Vagina (tissue), 2 donors: ENCODE measurements at places on chromosomes 12 and 14. TPM values are rescaled to one million over a fixed set of nuclear protein-coding genes. Genes with fewer than 3 reads are reported as not detected.

- no peaks in the 10 kb centered on the region for H3K36me3 ChIP-seq
- no peak overlapping the region for H3K4me3 ChIP-seq
- H3K27me3 ChIP-seq = no peaks in the 10 kb centered on the region
- H3K4me1 ChIP-seq = peaks cover 24% of the 10 kb centered on the region
These were observed 65.1 kb upstream of the NCOR2 start for GRCh38 chr12:124632519-124632984.

Gene MUCL1
- not detected for total RNA-seq

GRCh38 chr12:113063396-113064350 is 7.1 kb downstream of the DTX1 start:
- no peaks in the 10 kb centered on the region for H3K27me3 ChIP-seq
- no peaks in the 10 kb centered on the region for H3K4me1 ChIP-seq
- H3K36me3 ChIP-seq = no peaks in the 10 kb centered on the region
- no peak overlapping the region for H3K4me3 ChIP-seq
- H3K27ac ChIP-seq = no peak overlapping the region

GRCh38 chr14:54685286-54685845 is 118.4 kb downstream of the SAMD4A start:
- H3K36me3 ChIP-seq = no peaks in the 10 kb centered on the region
- no peak overlapping the region for H3K4me3 ChIP-seq
- peak overlapping the region; percentile 92 for H3K27ac ChIP-seq
- H3K27me3 ChIP-seq = no peaks in the 10 kb centered on the region

Gene LRP1
- total RNA-seq = 477 TPM

- DNase-seq = no peak
- no peaks in the 10 kb centered on the region for H3K36me3 ChIP-seq
- no peak overlapping the region for H3K27ac ChIP-seq
- no peaks in the 10 kb centered on the region for H3K27me3 ChIP-seq
- H3K4me1 ChIP-seq = no peaks in the 10 kb centered on the region
These were observed 250.5 kb downstream of the DPF3 start for GRCh38 chr14:72643317-72643801.

DNA sequence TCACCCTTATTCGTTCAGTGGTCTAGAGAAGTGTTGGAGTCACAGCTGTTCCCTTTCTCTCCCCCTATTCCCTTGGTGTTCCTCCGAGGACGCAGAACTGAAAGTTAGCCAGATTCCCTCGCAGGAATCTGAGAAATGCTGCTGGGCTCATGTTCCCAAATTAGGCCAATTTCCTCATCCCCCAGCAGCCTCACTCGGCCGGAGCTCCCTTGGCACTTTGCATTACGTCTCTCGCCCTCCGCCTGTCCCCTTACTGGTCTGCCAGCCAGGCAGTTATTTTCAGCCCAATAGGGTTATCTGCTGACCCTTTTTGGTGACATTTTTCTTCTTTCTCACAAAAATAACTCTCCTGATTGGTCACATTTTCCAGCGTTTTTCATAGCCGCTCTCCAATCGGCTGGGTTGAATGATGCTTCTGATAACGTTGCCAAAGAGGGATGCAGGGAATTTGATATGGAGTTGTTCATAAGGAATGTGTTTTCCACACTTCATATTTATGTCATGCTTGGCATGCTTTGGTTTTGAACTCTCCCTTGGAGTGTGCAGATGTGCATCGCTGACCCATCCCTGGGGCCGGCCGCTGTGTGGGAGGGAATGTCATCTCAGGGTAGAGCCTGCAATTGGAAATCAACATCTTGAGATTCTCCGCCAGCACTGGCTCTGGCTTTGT is 9.9 kb downstream of the IFT43 start:
- H3K4me3 ChIP-seq = no peak overlapping the region
- no peaks in the 10 kb centered on the region for H3K36me3 ChIP-seq
- H3K27ac ChIP-seq = peak overlapping the region; percentile 72
- peak; percentile 87 for DNase-seq

DNA sequence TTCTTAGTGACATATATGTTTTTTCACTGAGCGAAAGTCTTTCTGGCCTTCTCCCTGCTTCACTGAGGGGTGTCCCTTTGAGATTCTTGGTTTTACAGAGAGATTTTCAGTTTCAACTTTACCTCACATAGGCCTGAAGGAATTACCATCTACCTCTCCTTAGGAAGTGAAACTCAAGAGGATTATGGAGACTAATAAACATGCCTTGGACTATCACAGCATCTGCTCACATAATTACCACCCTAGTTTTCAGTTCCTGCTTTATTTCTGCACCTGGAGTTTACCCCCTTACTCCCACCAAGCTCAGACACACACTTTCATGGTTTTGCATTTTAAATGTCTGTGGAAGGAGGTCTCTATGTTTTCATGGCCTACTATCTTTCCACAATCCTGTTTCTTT is 118.3 kb upstream of the SCAF11 start:
- no peaks in the 10 kb centered on the region for H3K36me3 ChIP-seq
- no peak for DNase-seq
- H3K27me3 ChIP-seq = no peaks in the 10 kb centered on the region
- no peak overlapping the region for H3K27ac ChIP-seq

DNA sequence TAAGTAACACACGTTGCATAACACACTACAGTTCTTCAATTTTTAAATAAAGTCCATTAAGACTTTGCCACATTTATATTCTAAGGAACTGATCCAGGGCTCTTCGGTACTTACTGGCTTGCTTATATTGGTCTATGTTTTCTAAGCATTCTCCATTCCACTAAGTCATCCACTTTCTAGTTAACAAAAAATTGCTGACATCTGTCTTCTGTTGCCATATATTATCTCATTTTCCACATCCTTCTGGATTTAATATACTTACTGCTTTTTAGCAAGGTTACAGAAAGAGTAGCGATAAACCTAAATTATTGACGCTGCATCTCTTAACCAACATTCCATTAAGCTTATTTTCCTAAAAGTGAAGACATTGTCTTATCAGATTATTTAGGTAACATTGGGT is 238.4 kb upstream of the LRIG3 start:
- H3K27me3 ChIP-seq = no peaks in the 10 kb centered on the region
- no peaks in the 10 kb centered on the region for H3K36me3 ChIP-seq
- no peak overlapping the region for H3K27ac ChIP-seq

- no peaks in the 10 kb centered on the region for H3K36me3 ChIP-seq
- H3K4me3 ChIP-seq = no peak overlapping the region
- H3K27ac ChIP-seq = peak overlapping the region; percentile 87
- no peaks in the 10 kb centered on the region for H3K27me3 ChIP-seq
- no peak for DNase-seq
These were observed 41.6 kb downstream of the DAD1 start for GRCh38 chr14:22547313-22547947.

Gene HOXC4
- total RNA-seq = 1.2 TPM

DNA sequence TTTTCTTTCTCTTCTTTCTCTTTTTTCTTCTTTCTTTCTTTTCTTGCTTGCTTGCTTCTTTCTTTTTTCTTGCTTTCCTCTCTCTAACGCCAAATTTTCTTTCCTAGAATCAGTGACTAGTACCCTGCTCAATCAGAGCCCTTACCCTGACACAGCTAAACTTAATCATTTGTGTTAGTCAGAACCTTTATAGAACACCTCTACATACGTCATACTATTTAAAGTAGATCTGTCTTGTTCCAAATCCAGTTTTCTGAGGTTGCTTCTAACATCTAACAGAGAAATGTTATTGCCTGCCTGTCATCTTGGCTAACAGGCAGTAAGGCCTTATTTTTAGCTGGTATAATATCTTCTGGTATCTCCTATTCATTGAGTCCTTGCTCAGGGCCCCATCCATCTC is 65.5 kb upstream of the MYF6 start:
- no peak overlapping the region for H3K27ac ChIP-seq
- DNase-seq = no peak
- H3K36me3 ChIP-seq = no peaks in the 10 kb centered on the region
- no peaks in the 10 kb centered on the region for H3K4me1 ChIP-seq

DNA sequence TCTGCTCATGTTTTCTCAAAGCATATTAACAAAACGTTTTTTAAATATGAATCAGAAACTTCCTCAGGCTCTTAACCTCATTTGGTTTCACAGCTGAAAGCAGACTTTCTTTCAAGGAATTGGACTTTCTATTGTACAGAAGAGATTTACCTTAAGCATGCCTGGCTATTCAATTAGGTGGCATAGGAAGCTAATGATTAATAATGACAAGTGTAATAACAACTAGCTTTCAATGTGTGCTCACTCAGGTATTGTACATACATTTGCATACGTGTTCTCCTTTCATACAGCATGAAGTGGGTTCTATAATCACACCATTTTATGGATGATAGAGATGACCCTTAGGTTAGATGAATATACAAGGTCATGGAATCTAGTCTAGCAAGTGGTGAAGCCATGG is 115.7 kb downstream of the ANO6 start:
- no peaks in the 10 kb centered on the region for H3K4me1 ChIP-seq
- H3K27me3 ChIP-seq = no peaks in the 10 kb centered on the region
- no peak overlapping the region for H3K27ac ChIP-seq
- H3K36me3 ChIP-seq = no peaks in the 10 kb centered on the region
- no peak for DNase-seq
- no peak overlapping the region for H3K4me3 ChIP-seq

DNA sequence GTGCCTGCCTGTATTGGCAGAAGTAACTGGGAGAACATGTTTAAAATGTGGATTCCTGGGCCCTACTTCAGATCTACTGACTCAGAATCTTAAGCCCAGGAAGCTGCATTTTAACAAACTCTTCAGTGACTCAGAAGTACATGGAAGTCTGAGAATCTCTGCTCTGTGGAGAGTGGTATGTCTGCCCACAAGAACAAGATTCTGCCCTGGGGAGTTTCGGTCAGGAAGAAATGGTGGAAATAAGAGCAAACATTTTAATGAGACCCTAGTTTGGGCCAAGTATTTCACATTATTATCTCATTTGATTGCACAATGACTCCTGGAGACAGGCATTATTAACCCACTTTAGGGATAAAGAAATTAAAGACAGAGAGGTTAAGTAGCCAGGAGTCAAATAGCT is 8.2 kb downstream of the ALDH1L2 start:
- DNase-seq = no peak
- H3K36me3 ChIP-seq = no peaks in the 10 kb centered on the region

GRCh38 chr14:103619057-103619456 is 10.0 kb upstream of the KLC1 start:
- no peaks in the 10 kb centered on the region for H3K36me3 ChIP-seq
- no peak overlapping the region for H3K27ac ChIP-seq
- H3K4me3 ChIP-seq = no peak overlapping the region
- no peak for DNase-seq

DNA sequence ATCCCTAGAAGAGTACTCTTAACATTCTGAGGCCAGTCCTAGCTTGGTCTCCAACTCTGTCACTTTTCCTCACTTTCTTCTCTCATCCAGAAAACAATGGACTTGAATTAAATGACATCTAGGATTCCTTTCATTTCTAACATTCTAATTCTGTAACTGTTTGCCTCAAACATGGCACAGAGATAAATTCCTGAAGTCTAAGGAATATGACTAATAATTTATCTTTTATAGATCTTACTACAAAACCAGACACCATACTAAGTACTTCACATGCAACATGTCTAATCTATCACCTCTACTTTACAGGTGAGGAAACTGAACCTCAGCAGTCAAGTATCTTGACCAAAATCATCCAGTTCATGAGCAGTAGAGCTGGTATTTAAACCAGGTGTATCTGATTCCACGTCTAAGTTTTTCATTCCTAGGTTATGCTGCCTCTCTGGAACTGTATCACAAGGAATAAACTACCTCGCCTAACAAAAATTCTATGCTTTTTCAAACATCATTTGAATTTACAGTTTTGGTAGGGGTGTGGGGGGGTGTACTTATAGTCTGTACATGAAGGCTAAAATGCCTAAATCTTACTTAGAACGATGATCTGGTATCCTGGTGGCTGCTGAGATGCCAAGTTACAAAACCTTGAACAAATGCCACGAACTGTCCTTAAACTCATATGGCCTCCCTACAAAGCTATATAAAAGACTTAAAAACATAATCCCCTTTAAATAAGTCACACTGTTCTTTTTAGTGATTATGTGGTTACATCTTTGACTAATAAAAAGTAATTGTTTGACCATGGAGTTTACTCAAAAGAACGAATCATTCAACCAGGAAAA is 41.6 kb downstream of the ATXN2 start:
- H3K4me3 ChIP-seq = no peak overlapping the region
- no peaks in the 10 kb centered on the region for H3K36me3 ChIP-seq
- no peaks in the 10 kb centered on the region for H3K27me3 ChIP-seq
- no peak overlapping the region for H3K27ac ChIP-seq
- H3K4me1 ChIP-seq = peaks cover 45% of the 10 kb centered on the region
- DNase-seq = no peak

Gene OR6C2
- total RNA-seq = not detected

DNA sequence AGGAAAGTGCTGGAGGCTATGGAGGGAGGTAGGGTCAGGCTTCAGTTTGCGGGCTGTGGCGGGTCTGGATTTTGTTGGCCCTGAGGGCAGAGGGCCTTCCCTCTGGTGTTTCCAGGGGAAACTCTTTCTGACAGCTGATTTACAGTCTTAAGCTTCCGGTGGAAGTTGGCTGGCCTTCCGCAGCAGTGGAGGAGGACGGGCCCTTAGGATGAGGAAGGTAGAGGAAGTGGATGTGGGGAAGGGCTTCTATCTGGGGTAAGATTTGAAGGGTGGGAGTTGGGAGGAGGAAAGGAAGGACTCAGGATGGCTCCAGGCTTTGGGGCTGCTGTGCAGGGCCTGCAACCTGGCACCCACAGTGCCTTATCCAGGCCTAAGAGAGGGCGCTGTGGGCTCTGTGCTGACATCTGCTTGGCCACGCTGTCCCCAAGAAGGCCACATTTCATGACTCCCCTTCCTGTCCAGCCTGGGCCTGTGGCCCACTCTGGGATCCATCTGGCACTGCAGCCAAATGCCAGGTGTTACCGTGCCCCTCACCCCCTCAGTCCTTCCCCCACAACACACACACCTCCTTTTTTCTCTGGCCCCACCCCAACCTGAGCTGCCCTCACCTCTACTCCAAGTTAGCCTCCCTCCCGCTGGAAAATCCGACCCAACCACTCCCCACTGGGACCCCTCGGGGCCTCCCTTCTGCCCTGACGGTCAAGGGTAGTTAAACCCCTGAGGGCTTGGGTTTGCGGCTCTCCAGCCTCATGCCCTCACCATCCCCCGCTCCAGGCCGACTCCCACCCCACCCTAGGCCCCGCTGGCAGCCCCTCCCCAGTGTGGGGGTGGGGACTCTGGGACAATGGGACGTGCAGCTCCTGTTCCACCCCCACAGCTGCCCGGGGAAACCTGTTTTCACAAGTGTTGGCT is 7.7 kb upstream of the PPP1R13B start:
- no peak for DNase-seq
- H3K27ac ChIP-seq = no peak overlapping the region
- no peaks in the 10 kb centered on the region for H3K27me3 ChIP-seq
- peaks cover 17% of the 10 kb centered on the region for H3K4me1 ChIP-seq
- no peak overlapping the region for H3K4me3 ChIP-seq

- peaks cover 67% of the 10 kb centered on the region for H3K4me1 ChIP-seq
- no peaks in the 10 kb centered on the region for H3K36me3 ChIP-seq
- no peak for DNase-seq
- no peak overlapping the region for H3K27ac ChIP-seq
These were observed 52.1 kb downstream of the VWF start for GRCh38 chr12:6072302-6072752.

Gene VTI1B
- 62.1 TPM for total RNA-seq

Gene ERP27
- total RNA-seq = 2.2 TPM

Gene LRRC43
- total RNA-seq = not detected

- no peak for DNase-seq
- no peaks in the 10 kb centered on the region for H3K36me3 ChIP-seq
- peak overlapping the region; percentile 30 for H3K27ac ChIP-seq
- no peaks in the 10 kb centered on the region for H3K27me3 ChIP-seq
These were observed 195.6 kb upstream of the KRR1 start for GRCh38 chr12:75706786-75707605.

Gene NPAS3
- 1.2 TPM for total RNA-seq

GRCh38 chr14:49173765-49174373 is 412.3 kb downstream of the RPS29 start:
- no peak overlapping the region for H3K4me3 ChIP-seq
- no peaks in the 10 kb centered on the region for H3K36me3 ChIP-seq
- no peak for DNase-seq
- no peaks in the 10 kb centered on the region for H3K4me1 ChIP-seq
- H3K27me3 ChIP-seq = no peaks in the 10 kb centered on the region

Gene RNASE7
- 18.2 TPM for total RNA-seq
